ENCODE measurements at places on chromosomes 16 and 17.
A peak's percentile ranks its signal among the peaks of the same experiment; 100 is the strongest.

GRCh38 chr16:84548508-84548907 is 44.0 kb upstream of the MEAK7 start:
- DNase-seq: no peak

DNA sequence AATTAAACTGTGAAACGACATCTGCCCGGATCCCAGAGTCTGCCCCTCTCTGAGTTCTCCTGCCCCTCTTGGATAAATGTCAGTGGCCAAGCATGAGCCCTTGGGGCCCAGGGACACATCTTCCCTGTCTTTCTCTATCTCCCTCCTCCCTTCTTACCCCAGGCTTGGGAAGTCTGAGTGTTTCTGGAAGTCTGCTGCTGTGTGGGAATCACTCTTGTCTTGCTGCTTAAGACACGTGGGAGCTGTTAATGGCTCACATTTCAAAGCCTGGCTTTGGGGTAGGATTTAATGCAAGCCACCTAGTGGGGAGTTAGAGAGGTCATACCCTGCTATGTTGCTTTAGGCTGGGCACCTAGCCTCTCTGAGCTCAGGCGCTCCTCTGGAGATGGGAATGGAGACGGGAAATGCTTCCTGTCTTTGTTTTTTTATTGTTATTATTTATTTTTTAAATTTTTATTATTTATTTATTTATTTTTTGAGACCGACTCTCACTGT is 218.5 kb upstream of the CIBAR2 start:
- peak; percentile 53 for DNase-seq

DNA sequence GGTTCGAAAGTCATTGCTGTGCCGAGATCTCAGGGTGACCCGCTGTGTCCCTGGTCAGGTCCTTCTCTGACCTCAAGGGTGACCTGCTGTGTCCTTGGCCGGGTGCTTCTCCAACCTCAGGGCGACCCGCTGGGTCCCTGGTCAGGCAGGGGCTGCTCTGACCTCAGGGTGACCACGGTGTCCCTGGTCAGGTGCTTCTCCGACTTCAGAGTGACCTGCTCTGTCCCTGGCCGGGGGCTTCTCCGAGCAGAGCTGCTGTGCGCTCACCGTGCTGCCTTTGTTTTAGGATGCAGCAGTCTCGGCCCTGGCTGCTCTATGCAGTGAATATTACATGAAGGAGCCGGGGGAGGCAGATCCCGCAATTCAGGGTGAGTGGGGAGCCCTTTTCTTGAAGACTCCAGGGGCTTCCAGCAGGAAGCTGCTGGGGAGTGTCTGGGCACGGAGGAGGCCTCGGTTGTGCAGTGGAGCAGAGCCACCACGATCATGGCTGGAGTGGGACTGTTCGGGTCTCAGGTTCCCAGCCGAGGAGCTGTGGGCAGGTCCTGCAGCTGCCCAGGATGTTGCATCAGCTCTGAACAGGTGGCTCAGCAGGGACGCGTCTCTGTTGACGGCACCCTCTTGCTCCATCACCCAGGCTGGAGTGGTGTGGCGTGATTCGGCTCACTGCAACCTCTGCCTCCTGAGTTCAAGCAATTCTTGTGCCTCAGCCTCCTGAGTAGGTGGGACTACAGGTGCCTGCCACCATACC is 83.7 kb upstream of the ZNF750 start:
- DNase-seq: no peak

- DNase-seq: no peak
Observed at GRCh38 chr16:3570420-3571062, 6.7 kb downstream of the NLRC3 start.

GRCh38 chr17:42058063-42058462 is 7.7 kb upstream of the C17orf113 start:
- no peak for DNase-seq

DNA sequence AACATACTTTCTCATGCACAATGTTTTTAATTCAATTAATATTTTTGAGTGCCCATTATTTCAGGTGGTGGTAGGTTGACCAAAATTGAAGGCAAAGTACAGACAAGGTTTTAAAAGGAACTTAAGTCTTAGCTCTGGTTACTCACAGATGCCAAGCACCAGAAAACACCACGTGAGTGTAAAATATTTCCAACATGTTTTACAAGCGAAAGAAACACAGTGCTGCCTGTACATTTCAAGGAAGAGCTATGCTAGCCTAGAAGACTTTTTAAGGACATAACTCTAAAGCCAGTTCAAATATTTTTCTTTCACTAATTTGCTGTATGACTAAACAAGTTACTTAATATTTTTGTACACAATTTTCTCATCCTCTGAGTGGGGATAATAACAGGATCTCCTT is 736.4 kb upstream of the GOT2 start:
- DNase-seq: no peak

DNA sequence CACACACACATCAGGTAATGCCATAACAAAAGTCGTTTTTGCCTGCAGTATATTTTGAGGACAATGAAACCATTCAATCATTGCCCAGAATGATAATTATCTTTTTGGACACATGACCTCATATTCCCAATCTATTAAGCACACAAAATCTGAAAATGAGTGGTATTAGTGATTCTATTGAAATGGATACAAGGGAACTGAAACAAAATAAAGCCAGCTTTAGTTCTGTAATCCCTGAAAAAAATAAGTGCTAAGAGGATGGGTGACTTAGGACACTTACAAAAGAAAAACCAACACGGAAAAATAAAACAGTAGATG is 128.3 kb upstream of the MAF start:
- DNase-seq: no peak

DNA sequence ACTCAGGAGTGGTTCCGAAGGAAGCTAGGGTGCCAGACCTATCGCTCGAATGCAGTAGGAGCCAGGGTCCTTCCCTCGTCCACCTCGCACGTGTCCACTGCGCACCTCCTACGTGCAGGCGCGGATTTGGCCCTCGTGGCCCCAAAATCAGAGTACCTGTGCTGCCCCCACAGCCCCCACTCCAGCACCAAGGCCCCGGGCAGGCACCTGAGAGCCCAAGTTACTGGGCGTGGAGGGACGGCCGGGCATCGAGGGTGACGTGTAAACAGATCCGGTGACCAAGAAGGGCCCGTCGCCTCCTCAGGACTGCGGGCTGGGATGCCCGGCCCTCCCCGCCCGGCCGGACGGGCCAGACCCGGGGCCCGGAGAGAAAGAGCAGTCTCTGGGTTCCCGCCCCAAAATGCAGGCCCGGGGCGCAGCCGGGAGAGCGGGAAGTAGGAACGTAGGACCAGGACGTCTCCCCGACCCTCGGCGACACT is 492 bp downstream of the SLC25A39 start:
- peak; percentile 37 for DNase-seq

GRCh38 chr16:89352091-89352681 is 134.7 kb downstream of the ZNF778 start:
- no peak for DNase-seq

DNA sequence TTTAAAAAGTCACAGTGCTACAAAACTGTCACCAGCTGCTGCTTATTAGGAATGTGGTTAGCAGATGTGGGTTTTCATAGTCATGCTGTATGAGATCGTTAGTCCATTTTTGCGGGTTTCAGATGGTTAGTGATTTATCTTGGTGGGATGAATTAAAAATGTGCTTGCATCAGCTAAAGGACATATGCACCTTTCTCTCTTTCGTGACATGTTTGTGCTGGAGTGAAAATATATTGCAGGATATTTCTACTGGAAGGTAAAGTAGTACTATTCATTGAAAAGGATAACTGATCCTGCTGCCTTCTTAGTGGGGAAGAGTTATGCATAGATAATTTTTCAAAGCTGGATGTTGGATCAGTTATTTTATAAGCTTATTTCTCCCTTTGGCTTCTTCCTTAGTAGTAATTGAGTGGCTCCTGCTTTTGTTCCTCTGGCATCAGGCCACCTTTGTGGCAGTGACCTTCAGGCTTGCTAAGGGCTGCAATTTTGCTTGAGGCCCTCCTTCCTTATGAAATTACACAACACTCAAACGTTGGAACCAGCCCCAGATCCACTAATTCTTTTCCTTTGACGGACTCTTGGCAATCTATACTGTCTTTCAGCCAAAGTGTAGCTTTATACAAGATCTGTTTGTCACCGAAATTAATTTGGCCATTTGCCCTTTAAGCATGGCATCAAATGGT is 7.5 kb upstream of the SNTB2 start:
- DNase-seq: peak; percentile 83

GRCh38 chr17:7323731-7324437 is 5.3 kb downstream of the NEURL4 start:
- DNase-seq: peak; percentile 53

Data from PC-9 (cell line).